ENCODE measurements at places on chromosomes 3 and 15. TPM values are rescaled to one million over a fixed set of nuclear protein-coding genes. Genes with fewer than 3 reads are reported as not detected.

Gene NR2E3
- not detected for polyA plus RNA-seq

Gene ERICH6
- not detected for polyA plus RNA-seq

Gene SMCO1
- not detected for polyA plus RNA-seq

Gene ACTRT3
- polyA plus RNA-seq: 0.20 TPM
